ENCODE measurements at places on chromosomes 4 and X. TPM values are rescaled to one million over a fixed set of nuclear protein-coding genes. Genes with fewer than 3 reads are reported as not detected.

GRCh38 chrX:52995987-52996331, 37.6 kb upstream of the FAM156A start:
- no peak for DNase-seq
- H3K36me3 ChIP-seq: no peaks in the 10 kb centered on the region
- H3K4me1 ChIP-seq: peaks cover 12% of the 10 kb centered on the region
- peak overlapping the region; percentile 99 for H3K27ac ChIP-seq
- H3K27me3 ChIP-seq: no peaks in the 10 kb centered on the region
- peak overlapping the region; percentile 85 for H3K4me3 ChIP-seq

DNA sequence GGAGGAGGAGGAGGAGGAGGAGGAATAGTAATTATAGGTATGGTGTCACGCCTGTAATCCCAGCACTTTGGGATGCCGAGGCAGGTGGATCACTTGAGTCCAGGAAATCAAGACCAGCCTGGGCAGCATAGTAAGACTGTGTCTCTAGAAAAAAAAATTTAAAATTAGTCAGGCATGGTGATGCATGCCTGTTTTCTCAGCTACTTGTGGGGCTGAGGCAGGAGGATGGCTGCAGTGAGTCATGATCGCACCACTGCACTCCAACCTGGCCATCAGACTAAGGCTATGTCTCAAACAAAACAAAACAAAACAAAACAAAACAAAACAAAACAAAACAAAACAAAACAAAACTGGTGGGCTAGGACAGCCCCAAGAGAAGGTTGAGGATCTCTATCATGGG, 3.0 kb downstream of the STARD8 start:
- H3K4me1 ChIP-seq: peaks cover 5% of the 10 kb centered on the region
- no peaks in the 10 kb centered on the region for H3K36me3 ChIP-seq
- H3K27ac ChIP-seq: no peak overlapping the region
- H3K4me3 ChIP-seq: no peak overlapping the region
- no peak for DNase-seq
- no peaks in the 10 kb centered on the region for H3K27me3 ChIP-seq

DNA sequence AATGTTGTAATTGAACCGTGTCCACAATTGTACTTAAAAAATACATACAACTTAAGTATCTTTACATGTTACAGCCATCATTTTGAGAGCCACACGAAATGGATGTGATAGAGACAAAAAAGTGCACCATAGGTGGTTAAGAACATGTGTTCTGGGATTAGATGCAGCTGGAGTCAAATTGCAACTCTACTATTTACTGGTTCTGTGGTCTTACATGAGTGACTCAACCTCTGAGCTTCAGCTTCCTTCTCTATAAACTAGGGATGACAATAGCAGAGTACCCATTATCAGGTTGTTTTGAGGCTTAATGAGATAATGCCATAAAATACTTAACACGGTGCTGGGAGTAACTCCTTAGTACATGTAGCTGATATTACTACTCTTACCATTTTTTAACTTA, 130.4 kb downstream of the IDS start:
- no peak overlapping the region for H3K4me3 ChIP-seq
- no peaks in the 10 kb centered on the region for H3K27me3 ChIP-seq
- no peak overlapping the region for H3K27ac ChIP-seq
- H3K4me1 ChIP-seq: peaks cover 15% of the 10 kb centered on the region
- DNase-seq: no peak
- H3K36me3 ChIP-seq: no peaks in the 10 kb centered on the region

- peaks cover 10% of the 10 kb centered on the region for H3K36me3 ChIP-seq
- DNase-seq: no peak
- no peaks in the 10 kb centered on the region for H3K27me3 ChIP-seq
- no peak overlapping the region for H3K4me3 ChIP-seq
- no peak overlapping the region for H3K27ac ChIP-seq
- H3K4me1 ChIP-seq: peaks cover 23% of the 10 kb centered on the region
These were observed 58.9 kb downstream of the RELL1 start for GRCh38 chr4:37627263-37627662.

DNA sequence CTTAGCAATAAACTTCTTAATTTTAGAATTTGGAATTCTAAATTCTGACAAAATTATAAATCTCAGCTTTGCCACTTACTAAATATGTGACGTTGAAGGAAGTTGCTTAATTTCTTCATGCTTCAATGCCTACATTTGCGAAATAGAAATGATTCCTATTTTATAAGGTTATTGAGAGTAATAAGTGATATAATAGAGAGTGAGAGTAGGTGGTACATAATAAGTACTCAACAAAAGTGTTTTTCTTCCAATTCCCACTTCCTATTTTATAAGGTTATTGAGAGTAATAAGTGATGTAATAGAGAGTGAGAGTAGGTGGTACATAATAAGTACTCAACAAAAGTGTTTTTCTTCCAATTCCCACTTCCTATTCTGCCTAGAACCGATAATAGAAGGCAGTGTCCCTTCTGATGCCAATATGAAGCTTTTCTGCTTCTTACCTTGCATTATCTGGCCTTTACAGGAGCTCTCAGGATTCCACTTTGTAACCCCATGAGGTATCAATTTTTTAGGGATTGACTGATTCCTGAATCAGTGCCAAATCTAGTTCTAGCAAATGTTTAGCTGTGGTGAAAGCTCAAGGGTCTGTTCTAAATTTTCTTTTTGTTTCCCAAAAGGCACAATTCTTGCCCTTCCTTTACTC, 31.4 kb downstream of the VSIG4 start:
- no peak overlapping the region for H3K27ac ChIP-seq
- DNase-seq: no peak
- H3K4me3 ChIP-seq: no peak overlapping the region
- H3K27me3 ChIP-seq: no peaks in the 10 kb centered on the region
- no peaks in the 10 kb centered on the region for H3K4me1 ChIP-seq

- no peak overlapping the region for H3K4me3 ChIP-seq
- no peak for DNase-seq
- no peak overlapping the region for H3K27ac ChIP-seq
These were observed 170.9 kb downstream of the RCHY1 start for GRCh38 chr4:75343333-75343732.

DNA sequence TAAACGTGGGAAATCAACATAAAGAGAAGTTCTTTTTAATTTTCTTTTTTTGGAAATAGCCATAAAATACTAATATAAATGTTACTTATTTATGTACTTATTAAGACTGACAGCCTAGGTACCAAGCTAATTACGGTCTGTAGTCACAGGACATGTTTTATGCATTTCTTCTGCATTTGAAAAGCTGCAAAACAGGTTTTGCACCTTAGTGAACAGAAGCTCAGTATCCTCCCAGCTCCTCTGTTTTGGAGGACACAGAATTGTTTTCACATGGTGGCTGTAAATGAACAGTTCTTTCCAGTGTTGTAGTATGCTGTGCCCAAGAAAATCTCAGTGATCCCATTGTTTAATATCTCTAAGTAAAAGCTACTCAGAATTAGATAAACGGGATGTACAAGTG, 1788.0 kb upstream of the TENM3 start:
- no peak overlapping the region for H3K4me3 ChIP-seq
- no peaks in the 10 kb centered on the region for H3K27me3 ChIP-seq
- H3K27ac ChIP-seq: no peak overlapping the region
- DNase-seq: no peak
- H3K4me1 ChIP-seq: no peaks in the 10 kb centered on the region

GRCh38 chr4:16817286-16817685, 81.2 kb downstream of the LDB2 start:
- H3K36me3 ChIP-seq: no peaks in the 10 kb centered on the region
- H3K4me3 ChIP-seq: no peak overlapping the region
- no peaks in the 10 kb centered on the region for H3K27me3 ChIP-seq
- H3K4me1 ChIP-seq: no peaks in the 10 kb centered on the region
- no peak for DNase-seq

DNA sequence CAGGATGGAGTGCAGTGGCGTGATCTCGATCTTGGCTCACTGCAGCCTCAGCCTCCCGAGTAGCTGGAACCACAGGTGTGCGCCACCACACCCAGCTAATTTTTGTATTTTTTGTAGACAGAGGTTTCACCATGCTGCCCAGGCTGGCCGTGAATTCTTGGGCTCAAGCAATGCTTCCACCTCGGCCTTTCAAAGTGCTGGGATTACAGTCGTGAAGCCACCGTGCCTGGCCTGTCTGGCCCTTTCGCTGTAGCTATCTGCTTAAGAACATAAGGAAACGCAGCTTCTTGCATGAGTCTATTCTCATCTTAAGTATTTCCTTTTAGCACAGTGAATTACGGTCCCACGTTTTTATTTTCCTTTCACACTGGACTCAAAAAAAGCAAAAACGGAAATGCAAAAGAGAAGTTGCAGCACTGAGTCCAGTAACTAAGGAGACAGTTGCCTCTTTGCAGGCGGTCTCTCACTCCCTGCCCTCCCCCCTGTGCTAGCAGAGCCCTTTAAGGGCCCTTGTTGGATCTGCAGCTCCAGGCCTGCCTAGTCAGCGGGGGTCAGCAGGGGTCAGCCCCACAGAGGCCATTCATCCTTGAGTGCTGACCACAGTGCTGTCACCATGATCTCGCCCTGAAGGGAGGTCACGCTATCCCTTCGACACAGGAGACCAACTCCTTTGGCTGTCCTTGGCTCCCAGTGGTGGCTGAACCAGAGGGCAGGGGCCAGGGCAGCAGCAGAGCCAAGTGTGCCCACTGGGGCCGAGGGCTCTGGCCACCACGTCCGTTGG, 21.8 kb upstream of the TBC1D14 start:
- peak; percentile 77 for DNase-seq
- H3K4me3 ChIP-seq: no peak overlapping the region
- H3K36me3 ChIP-seq: peaks cover 5% of the 10 kb centered on the region
- peaks cover 30% of the 10 kb centered on the region for H3K4me1 ChIP-seq
- H3K27me3 ChIP-seq: no peaks in the 10 kb centered on the region
- H3K27ac ChIP-seq: no peak overlapping the region

DNA sequence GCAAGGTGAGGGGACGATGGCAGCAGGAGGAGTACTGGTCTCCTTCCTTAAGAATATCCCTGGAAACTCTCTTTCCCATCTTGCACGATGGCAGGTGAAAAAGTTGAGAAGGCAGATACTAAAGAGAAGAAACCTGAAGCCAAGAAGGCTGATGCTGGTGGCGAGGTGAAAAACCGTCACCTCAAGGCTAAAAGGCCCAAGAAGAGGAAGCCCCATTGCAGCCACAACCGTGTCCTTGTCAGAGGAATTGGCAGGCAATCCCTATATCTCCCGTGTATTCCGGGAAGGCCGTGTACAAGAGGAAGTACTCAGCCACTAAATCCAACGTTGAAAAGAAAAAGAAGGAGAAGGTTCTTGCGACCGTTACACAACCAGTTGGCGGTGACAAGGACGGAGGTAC, 40.0 kb downstream of the CRLF2 start:
- no peak overlapping the region for H3K27ac ChIP-seq
- peaks cover 2% of the 10 kb centered on the region for H3K36me3 ChIP-seq
- no peak for DNase-seq

DNA sequence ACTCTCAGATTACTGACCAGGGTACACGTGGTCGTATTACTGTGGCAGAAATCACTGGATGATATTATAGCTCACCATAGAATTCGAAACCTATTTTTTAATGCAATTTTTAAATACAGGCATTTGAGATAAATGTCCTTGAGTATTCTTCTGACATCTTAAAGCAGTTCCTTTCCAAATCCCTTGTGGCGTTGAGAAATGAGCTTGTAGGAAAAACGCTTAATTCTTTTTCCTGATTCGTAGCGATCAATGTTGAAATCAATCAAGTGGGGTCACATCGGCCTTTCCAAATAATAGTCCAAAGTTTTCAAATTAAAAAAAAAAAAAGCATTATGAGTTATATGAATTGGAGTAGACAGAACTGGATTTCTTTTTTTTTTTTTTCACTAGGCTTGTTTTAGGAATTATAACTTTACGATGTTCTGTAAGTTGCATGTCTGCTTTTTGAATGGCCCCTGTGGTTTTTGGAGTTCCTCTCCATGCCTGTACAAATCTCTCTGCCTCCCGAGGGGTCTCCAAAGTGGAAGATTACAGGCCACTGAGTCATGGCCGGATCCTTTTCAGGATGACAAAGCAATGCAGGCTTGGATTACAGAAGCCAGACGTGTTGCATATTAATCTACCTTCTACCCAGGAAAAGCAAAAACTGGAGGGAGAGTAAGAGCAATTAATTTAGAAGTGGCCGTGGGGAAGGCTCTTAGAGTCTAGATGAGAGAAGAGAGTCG, 226.1 kb downstream of the SHOX start:
- peaks cover 15% of the 10 kb centered on the region for H3K4me1 ChIP-seq
- H3K4me3 ChIP-seq: no peak overlapping the region
- H3K36me3 ChIP-seq: no peaks in the 10 kb centered on the region
- no peak for DNase-seq
- peaks cover 5% of the 10 kb centered on the region for H3K27me3 ChIP-seq

- peaks cover 6% of the 10 kb centered on the region for H3K4me1 ChIP-seq
- H3K4me3 ChIP-seq: no peak overlapping the region
- no peak for DNase-seq
These were observed 20.3 kb upstream of the FAM9C start for GRCh38 chrX:13064599-13065143.

DNA sequence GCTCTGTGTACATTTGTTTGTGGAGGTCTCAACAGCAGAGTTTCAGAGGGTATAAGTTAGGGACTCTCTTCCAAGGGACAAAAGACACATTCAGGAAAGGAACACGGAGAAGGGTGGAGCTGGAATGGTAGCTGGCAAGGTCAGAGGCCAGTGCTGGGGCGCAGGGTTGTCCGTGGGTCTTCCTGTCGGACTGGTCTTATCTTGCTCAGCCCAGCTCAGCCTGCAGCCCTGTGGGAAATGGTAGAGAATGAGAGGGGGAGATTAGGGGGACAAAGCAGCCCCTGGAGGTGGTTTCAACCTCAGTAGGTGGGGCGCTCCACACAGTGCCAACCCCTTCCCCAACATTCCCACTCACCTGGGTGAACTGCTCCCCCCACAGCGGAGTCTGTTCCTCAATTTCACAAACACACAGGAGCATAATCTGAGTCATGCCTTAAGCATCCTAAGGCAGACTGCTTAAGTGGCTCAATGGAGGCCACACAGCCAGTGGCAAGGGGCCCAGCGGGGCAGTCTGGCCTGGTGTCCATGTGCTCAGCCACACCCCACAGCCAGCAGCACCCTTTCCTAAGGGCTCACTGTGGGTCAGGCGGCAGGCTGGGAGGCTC, 6.9 kb upstream of the HDAC6 start:
- no peak overlapping the region for H3K4me3 ChIP-seq
- no peaks in the 10 kb centered on the region for H3K27me3 ChIP-seq
- H3K27ac ChIP-seq: no peak overlapping the region
- peaks cover 1% of the 10 kb centered on the region for H3K36me3 ChIP-seq
- H3K4me1 ChIP-seq: peaks cover 9% of the 10 kb centered on the region

Gene ETFDH
- total RNA-seq: 23.0 TPM

Gene TEX13B
- total RNA-seq: not detected

Gene CT45A3
- not detected for total RNA-seq

Gene ADGRG2
- total RNA-seq: 0.15 TPM

Gene TCEAL7
- total RNA-seq: 16.5 TPM

Gene TEC
- total RNA-seq: 0.35 TPM

Gene PFKFB1
- 0.25 TPM for total RNA-seq

Gene AMMECR1
- total RNA-seq: 16.5 TPM

Gene DUX4
- not detected for total RNA-seq
